ENCODE measurements at places on chromosomes 5 and 9. TPM values are rescaled to one million over a fixed set of nuclear protein-coding genes. Genes with fewer than 3 reads are reported as not detected.
A peak's percentile ranks its signal among the peaks of the same experiment; 100 is the strongest.

GRCh38 chr5:142821034-142821732 is 51.0 kb downstream of the ARHGAP26 start:
- H3K27ac ChIP-seq = no peak overlapping the region
- H3K36me3 ChIP-seq = no peaks in the 10 kb centered on the region
- DNase-seq = no peak
- peaks cover 13% of the 10 kb centered on the region for H3K4me1 ChIP-seq

- no peak overlapping the region for H3K4me3 ChIP-seq
- H3K36me3 ChIP-seq = no peaks in the 10 kb centered on the region
- H3K4me1 ChIP-seq = peaks cover 18% of the 10 kb centered on the region
- H3K27ac ChIP-seq = no peak overlapping the region
Measured at GRCh38 chr5:77642738-77643653, 4.5 kb upstream of the OTP start.

DNA sequence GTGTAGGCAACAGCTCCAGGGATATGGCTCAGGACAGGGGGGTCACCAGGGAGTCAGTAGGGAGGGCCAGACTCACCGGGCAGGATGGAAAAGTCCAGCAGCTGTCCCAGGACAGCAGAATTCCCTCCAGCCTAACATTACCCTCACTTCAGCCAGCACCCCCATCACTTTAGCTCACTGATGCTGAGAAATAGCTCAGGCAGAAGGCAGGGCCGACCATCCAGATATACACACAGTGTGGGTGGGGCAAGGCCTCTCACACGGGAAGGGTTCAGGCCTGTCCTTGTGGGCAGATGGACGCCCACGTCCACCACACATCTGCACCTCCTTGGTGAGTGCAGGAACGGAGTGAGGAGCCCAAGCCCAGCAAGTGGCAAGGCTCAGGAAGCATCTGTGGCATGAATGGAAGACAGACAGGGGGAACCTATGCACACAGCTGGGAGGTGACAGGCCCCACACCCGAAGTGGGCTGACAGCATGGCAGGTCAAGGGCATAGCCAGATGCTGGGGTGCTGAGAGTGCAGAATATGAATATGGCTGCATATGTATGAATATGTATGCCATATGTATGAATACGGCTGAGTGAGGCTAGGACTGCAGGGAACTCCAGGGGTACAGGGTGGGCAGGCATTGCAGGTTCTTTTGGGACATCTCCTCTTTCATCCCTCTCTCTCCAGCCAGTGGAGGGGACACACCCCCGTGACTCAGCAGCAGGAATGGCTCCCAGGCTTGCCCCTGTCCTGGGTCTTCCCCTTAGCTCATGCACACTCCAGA is 17.0 kb downstream of the BICD2 start:
- peaks cover 10% of the 10 kb centered on the region for H3K4me1 ChIP-seq
- H3K27ac ChIP-seq = no peak overlapping the region
- peaks cover 12% of the 10 kb centered on the region for H3K36me3 ChIP-seq
- no peak overlapping the region for H3K4me3 ChIP-seq
- no peak for DNase-seq
- no peaks in the 10 kb centered on the region for H3K27me3 ChIP-seq

GRCh38 chr5:4233671-4234070 is 638.0 kb downstream of the IRX1 start:
- H3K36me3 ChIP-seq = peaks cover 8% of the 10 kb centered on the region
- DNase-seq = no peak
- peaks cover 14% of the 10 kb centered on the region for H3K4me1 ChIP-seq
- H3K27me3 ChIP-seq = peaks cover 4% of the 10 kb centered on the region
- no peak overlapping the region for H3K4me3 ChIP-seq

GRCh38 chr9:130022566-130023143 is 20.3 kb downstream of the FNBP1 start:
- no peak for DNase-seq
- H3K27me3 ChIP-seq = no peaks in the 10 kb centered on the region
- H3K36me3 ChIP-seq = peaks cover 2% of the 10 kb centered on the region
- peaks cover 4% of the 10 kb centered on the region for H3K4me1 ChIP-seq

SLC4A9 gene
- total RNA-seq = 2.5 TPM

ASPN gene
- 0.86 TPM for total RNA-seq

- no peaks in the 10 kb centered on the region for H3K27me3 ChIP-seq
- peak overlapping the region; percentile 81 for H3K27ac ChIP-seq
- peaks cover 42% of the 10 kb centered on the region for H3K4me1 ChIP-seq
- peak overlapping the region; percentile 71 for H3K4me3 ChIP-seq
- peaks cover 5% of the 10 kb centered on the region for H3K36me3 ChIP-seq
Measured at GRCh38 chr9:127567035-127567729, 44.9 kb upstream of the STXBP1 start.

DNA sequence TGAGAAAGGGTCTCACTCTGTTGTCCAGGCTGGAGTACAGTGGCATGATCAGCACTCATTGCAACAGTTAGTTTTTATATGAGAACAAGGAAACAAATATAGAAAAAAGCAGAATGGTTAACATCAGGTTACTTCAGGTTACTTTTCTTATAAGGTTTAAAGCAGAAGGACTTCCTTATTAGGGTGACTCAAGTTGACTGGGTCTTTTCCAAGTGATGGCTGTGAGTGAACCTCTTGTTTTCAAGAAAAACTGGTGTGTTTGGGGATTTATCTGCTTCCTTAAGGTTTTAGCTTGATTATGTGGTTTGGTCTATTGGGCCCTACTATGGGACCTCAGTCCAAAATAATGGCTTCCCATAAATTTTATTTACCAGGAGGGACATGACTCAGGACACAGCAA is 99.2 kb downstream of the ARRDC3 start:
- H3K27ac ChIP-seq = no peak overlapping the region

S1PR3 gene
- total RNA-seq = 38.3 TPM

HTR1A gene
- total RNA-seq = 0.13 TPM

DNA sequence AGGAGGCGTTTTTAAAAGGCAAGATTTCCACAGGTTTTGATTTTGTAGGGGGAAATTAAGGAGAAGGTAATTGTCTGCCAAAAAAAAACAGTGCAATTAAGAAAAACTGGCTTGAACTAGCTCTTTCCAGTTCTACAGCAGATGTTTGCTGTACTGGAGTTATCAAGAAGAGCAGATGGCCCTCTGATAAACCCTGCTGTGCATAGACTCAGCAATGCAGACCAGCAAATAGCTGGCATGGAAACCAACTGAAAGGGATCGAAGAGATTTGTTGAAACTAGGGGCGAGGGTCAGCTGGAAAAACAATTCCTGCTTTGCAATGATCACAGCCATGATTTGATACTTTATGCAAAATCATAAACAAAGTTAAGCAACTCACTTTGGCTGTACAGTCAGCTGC is 17.8 kb upstream of the BHMT start:
- DNase-seq = no peak
- peaks cover 6% of the 10 kb centered on the region for H3K4me1 ChIP-seq
- peaks cover 2% of the 10 kb centered on the region for H3K36me3 ChIP-seq
- H3K4me3 ChIP-seq = no peak overlapping the region
- no peak overlapping the region for H3K27ac ChIP-seq

- peak overlapping the region; percentile 35 for H3K27ac ChIP-seq
- no peak overlapping the region for H3K4me3 ChIP-seq
- peaks cover 28% of the 10 kb centered on the region for H3K36me3 ChIP-seq
Measured at GRCh38 chr9:87516222-87516925, 18.7 kb downstream of the DAPK1 start.

AQP7 gene
- 1.7 TPM for total RNA-seq

BARX1 gene
- total RNA-seq = not detected

DNA sequence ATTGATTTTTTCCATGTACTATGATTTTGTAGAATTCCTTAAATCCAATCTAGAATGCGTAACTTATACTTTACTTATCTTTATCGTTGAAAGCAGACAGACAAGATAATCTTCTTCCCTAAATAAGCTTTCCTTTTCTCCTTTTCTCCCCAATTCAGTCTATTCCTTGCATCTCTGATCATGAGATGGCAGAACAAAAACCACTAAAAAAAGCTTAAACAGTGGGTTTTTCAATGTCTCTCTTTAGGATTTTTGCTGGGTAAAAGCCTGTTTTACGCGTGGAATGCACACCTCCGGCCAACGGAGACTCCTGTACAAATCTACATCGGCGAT is 755 bp downstream of the CDKN2B start:
- H3K36me3 ChIP-seq = peaks cover 17% of the 10 kb centered on the region
- no peak for DNase-seq
- H3K4me3 ChIP-seq = peak overlapping the region; percentile 99
- peaks cover 27% of the 10 kb centered on the region for H3K27me3 ChIP-seq

GRCh38 chr5:134547066-134547465 is 21.6 kb downstream of the JADE2 start:
- H3K36me3 ChIP-seq = peaks cover 10% of the 10 kb centered on the region
- DNase-seq = no peak
- H3K27ac ChIP-seq = no peak overlapping the region
- no peaks in the 10 kb centered on the region for H3K27me3 ChIP-seq

SPINK13 gene
- not detected for total RNA-seq

GRCh38 chr9:29625292-29625731 is 2052.0 kb upstream of the C9orf72 start:
- H3K4me1 ChIP-seq = peaks cover 11% of the 10 kb centered on the region
- no peak overlapping the region for H3K27ac ChIP-seq
- no peaks in the 10 kb centered on the region for H3K36me3 ChIP-seq
- no peak for DNase-seq
- H3K4me3 ChIP-seq = no peak overlapping the region
- H3K27me3 ChIP-seq = no peaks in the 10 kb centered on the region

GRCh38 chr5:65017636-65018035 is 248.9 kb downstream of the CWC27 start:
- H3K36me3 ChIP-seq = no peaks in the 10 kb centered on the region
- H3K27ac ChIP-seq = no peak overlapping the region
- H3K4me1 ChIP-seq = peaks cover 17% of the 10 kb centered on the region
- DNase-seq = no peak
- H3K27me3 ChIP-seq = no peaks in the 10 kb centered on the region

GRCh38 chr9:130382096-130382495 is 62.7 kb upstream of the ASS1 start:
- no peaks in the 10 kb centered on the region for H3K4me1 ChIP-seq
- H3K4me3 ChIP-seq = no peak overlapping the region
- no peak overlapping the region for H3K27ac ChIP-seq
- no peak for DNase-seq

BNIP1 gene
- total RNA-seq = 10.8 TPM

ITGA1 gene
- total RNA-seq = 8.3 TPM

GRCh38 chr9:127505396-127506116 is 54.2 kb downstream of the LRSAM1 start:
- H3K4me1 ChIP-seq = no peaks in the 10 kb centered on the region
- no peak overlapping the region for H3K27ac ChIP-seq
- no peak for DNase-seq
- peaks cover 4% of the 10 kb centered on the region for H3K36me3 ChIP-seq
- H3K4me3 ChIP-seq = no peak overlapping the region

GRCh38 chr9:74576176-74576575 is 79.0 kb downstream of the RORB start:
- no peak for DNase-seq
- H3K4me3 ChIP-seq = no peak overlapping the region
- peaks cover 17% of the 10 kb centered on the region for H3K27me3 ChIP-seq
- H3K27ac ChIP-seq = no peak overlapping the region
- H3K4me1 ChIP-seq = no peaks in the 10 kb centered on the region
- no peaks in the 10 kb centered on the region for H3K36me3 ChIP-seq

DNA sequence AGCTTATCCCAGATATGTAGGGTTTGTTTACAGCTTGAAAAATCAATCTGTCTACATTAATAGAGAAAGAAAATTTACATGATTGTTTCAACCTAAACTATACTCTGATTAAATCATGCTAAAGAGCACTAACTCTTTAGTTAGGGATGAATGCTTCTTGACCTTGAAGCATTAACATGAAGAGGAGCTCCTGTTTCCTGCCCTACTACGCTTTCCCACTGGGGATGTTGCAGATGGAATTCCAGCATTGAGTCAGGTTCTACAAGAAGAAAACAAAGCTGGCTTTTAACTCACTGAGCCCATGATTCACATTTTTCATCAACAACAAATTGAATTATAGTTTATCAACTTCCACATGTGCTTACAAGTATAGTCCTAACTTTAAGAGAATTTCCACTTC is 471.3 kb downstream of the TMEM232 start:
- H3K27me3 ChIP-seq = no peaks in the 10 kb centered on the region
- DNase-seq = no peak
- H3K36me3 ChIP-seq = no peaks in the 10 kb centered on the region
- H3K4me1 ChIP-seq = peaks cover 6% of the 10 kb centered on the region

DNA sequence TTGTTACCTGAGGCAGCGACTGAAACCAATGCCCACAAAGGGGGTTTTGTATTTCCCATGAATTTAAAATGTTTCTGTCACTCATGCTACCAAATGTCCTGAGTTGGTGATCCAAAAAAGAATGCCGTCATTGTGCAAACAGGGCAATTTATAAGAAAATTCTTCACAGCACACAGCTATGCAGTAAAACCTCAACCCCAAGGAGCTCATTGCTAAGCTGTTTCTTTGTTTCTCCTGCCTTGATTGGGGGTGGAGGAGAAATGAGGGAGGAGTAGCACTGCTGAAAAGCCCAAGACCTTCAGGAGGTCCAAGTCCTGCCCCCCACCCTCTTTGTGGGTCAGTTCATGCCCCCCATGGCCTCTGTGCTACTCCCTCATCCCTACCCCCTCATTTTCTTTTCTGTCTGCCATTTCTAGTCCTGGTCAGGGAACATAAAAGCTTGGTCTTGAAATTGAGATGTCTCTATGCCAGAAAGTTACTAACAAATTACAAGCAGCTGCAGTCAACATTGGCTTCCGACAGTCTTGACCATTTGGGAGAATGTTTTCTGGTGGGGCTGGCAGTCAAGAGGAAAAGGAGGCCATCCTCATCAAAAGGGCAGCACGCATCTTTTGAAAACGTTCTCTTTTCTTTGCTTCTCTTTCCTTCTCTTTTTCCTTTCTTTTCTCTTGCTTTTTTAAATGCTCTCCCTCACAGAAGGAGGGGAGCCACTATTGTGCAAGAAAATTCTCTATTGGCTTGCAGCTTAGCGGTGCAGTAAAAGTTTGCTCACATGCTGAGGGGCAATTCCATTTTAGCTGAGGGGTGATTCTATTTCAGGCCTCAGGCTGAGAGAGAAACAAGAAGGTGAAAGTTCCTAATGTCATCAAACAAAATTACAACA is 133.3 kb downstream of the GCNT1 start:
- no peak overlapping the region for H3K4me3 ChIP-seq
- no peaks in the 10 kb centered on the region for H3K36me3 ChIP-seq
- H3K27ac ChIP-seq = no peak overlapping the region
- H3K27me3 ChIP-seq = peaks cover 25% of the 10 kb centered on the region
- H3K4me1 ChIP-seq = peaks cover 23% of the 10 kb centered on the region
- no peak for DNase-seq

GRCh38 chr5:154479160-154479943 is 1.3 kb upstream of the HAND1 start:
- peak; percentile 59 for DNase-seq
- H3K4me3 ChIP-seq = peak overlapping the region; percentile 61
- peaks cover 3% of the 10 kb centered on the region for H3K36me3 ChIP-seq
- peak overlapping the region; percentile 94 for H3K27ac ChIP-seq
- peaks cover 78% of the 10 kb centered on the region for H3K4me1 ChIP-seq

AK8 gene
- 2.1 TPM for total RNA-seq

- peaks cover 38% of the 10 kb centered on the region for H3K27me3 ChIP-seq
- H3K27ac ChIP-seq = no peak overlapping the region
- no peaks in the 10 kb centered on the region for H3K36me3 ChIP-seq
- peaks cover 22% of the 10 kb centered on the region for H3K4me1 ChIP-seq
- H3K4me3 ChIP-seq = no peak overlapping the region
Measured at GRCh38 chr5:159341906-159342310, 11.6 kb upstream of the IL12B start.

SAPCD2 gene
- total RNA-seq = 5.9 TPM

GRIN3A gene
- 3.3 TPM for total RNA-seq

- H3K4me3 ChIP-seq = peak overlapping the region; percentile 51
- H3K36me3 ChIP-seq = peaks cover 4% of the 10 kb centered on the region
- peaks cover 18% of the 10 kb centered on the region for H3K4me1 ChIP-seq
- H3K27me3 ChIP-seq = no peaks in the 10 kb centered on the region
- DNase-seq = no peak
Measured at GRCh38 chr5:1523480-1523792, 324 bp downstream of the LPCAT1 start.

C6 gene
- total RNA-seq = 0.20 TPM
